ENCODE measurements at places on chromosomes 7 and 10.

- DNase-seq: no peak
Observed at GRCh38 chr10:71905164-71905563, 54.1 kb upstream of the PSAP start.

DNA sequence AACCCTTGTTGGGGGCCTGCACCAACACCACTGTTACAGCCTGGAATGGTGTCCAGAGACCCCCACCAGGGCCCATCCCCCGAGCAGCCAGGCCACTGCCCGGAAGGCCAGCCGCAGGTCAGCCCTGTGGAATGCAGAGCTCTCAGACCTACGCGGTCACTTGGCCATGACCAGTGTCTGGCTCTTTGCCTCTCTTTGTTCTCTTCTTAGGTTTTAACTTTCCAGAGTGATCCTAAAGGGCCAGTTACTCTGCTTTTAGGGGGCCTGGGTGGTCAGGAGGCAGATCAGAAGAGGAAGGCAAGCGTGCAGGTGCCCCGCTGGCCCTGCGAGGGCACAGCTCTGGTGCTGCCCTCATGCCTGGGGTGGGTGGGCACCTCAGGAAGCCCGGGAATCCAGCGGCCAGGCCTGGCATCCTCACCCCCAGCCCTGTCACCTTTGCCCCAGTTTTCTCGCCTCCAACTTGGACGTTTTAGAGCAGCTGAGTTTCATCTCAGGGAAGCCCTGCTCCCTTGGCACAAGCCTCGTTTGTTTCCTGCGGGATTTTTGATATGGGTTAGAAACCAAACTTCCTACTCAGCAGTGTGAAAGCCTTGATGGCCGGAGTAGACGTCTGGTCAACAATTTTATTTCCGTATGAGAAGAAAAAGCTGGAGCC lies 62.5 kb upstream of the CHST15 start:
- DNase-seq: peak; percentile 62

DNA sequence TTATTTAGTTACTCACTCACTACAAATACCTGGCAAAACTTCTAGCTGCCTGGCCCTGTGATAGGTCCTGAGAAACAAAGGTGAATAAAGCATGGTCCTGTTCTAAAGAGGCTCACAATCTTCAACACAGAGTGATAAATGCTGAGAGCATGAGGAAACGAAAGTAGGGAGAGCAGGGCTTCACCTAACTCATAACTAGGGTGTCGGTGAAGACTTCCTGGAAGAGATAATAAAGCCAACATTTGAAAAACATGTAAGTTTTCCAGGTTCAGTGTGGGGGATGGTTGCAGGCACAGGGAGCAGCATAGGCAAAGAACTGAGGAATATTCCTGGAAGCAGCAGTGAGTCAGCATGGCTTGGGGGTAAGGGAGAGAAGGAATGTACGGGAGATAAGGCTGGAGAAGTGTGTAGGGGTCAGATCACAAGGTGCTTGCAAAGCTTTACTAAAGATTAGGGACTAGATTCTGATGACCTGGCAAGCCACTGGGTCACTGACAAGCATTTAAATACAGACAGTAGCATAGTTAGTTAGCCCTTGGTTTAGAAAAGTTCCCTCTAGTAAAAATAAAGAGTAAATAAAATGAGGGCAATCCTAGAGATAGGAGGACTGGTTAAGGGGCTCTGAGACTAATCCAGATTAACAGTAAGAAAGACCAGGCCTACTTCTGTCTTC lies 5.1 kb downstream of the KEL start:
- DNase-seq: no peak

- DNase-seq: no peak
Observed at GRCh38 chr10:28880683-28880950, 203.3 kb downstream of the BAMBI start.

DNA sequence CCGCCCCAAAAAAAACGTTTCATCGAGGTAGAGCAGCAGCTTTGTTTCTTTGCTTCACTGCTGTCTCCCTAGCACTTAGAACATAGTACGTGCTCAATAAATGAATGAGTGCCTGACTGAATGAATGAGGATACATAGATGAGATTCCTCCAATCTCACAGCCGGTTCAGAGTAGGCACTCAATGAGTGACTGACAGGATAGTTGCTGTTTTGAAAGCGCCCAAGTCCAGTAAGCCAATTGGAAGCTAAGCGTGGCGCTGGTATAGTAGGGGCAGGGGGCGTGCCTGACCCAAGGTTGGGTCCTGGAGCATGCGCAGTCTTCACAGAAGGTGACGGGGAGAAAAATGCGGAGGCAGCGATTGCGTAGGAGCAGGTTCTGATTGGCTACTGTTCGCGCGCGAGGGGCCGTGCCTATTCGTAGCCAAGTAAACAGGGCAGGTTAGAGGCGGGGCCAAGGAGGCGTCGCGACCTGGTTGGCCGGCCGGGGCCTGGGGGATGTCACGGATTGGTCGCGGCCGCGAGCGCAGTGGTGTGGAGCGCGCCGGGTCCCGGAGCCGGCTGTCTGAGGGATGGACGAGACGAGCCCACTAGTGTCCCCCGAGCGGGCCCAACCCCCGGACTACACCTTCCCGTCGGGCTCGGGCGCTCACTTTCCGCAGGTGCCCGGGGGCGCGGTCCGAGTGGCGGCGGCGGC lies at the start of gene PI4K2A:
PI4K2A (plus strand) TSS at position 498 of the 694 bp plus-strand sequence; CDS start at position 570, 72 bp downstream.
- DNase-seq: peak; percentile 100

DNA sequence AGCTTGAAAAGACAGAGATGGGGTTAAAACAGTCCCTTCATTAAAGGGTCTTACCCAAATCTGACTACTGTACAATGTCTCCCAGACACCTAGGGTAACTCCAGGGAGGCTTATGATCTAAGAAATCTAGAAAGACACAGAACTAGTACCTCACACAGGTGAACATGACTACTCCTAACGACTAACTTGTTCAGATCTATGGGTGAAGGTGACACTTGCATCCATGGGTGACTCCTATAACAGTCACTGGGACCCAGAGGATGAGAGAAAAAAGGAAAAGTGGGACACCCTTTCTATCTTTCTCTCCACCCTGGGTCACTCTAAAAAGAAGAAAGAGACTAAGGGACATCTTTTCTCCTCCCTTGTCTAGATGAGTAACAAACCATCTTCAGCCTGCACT lies 19.2 kb downstream of the AKR1C8 start:
- DNase-seq: no peak

GRCh38 chr7:133937786-133938185 lies 189.4 kb upstream of the LRGUK start:
- DNase-seq: no peak
